Activated CD8-positive, alpha-beta T cell treated with anti-CD3 and anti-CD28 coated beads for 36 hours (primary cell): ENCODE measurements at places on chromosomes 11 and 22. TPM values are rescaled to one million over a fixed set of nuclear protein-coding genes. Genes with fewer than 3 reads are reported as not detected.

DNA sequence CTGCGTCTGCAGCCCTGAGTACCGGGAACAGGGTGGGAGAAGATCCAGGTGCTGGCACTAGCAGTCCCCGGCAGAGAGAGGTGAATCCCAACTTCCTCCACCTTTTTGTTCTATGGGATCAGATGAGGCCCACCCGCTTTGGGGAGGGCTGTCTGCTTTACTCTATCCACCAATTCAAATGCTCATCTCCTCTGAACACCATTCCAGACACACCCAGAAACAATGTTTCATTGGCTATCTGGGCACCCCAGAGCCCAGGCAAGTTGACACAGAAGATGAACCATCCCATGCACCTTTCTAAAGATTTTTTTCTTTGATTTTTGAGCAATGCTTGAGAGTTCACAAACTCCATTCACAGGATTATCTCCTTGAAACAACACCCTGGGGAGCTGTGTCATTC lies 78.0 kb downstream of the PARVB start:
- H3K4me1 ChIP-seq: no peaks in the 10 kb centered on the region
- H3K27ac ChIP-seq: no peak overlapping the region
- peaks cover 1% of the 10 kb centered on the region for H3K36me3 ChIP-seq
- DNase-seq: no peak
- H3K4me3 ChIP-seq: no peak overlapping the region

- no peaks in the 10 kb centered on the region for H3K4me1 ChIP-seq
- H3K27me3 ChIP-seq: peaks cover 18% of the 10 kb centered on the region
- H3K36me3 ChIP-seq: no peaks in the 10 kb centered on the region
- no peak for DNase-seq
These were observed 96.2 kb upstream of the SERPIND1 start for GRCh38 chr22:20677684-20678242.

DNA sequence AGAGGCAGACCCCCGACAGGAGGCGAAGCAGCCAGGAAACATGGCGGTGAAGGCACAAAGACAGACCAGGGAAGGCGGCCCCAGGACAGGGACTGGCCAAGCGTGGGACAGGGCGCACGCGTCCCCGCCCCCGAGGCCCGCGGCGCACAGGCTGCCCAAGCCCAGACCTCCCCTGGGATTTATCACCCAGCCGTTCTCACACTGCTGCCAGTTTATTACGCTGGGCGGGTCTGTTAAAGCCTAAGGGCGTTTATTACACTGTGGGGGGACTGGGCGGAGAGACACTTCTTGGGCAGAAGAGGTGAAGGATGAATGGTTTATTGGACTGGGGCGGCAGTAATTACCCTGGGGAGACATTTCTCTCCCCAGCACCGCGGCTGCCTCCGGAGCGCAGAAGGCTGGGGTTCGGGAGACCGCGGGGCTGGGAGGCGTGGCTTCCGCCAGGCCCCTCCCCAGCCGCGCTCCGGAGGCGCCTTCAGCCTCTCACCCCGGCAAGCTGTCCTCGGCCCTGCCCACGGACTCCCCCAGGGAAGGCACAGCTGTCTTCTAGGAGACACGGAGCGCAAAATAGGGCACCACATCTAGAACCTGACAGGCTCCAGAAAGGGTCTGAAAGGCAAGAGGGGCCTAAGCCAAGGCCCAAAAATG lies 47.1 kb downstream of the SLC22A12 start:
- peaks cover 8% of the 10 kb centered on the region for H3K4me1 ChIP-seq
- no peaks in the 10 kb centered on the region for H3K36me3 ChIP-seq
- peaks cover 9% of the 10 kb centered on the region for H3K27me3 ChIP-seq
- no peak overlapping the region for H3K27ac ChIP-seq
- no peak for DNase-seq

GRCh38 chr11:112229746-112230433 lies 3.7 kb downstream of the PTS start:
- no peak for DNase-seq
- no peak overlapping the region for H3K27ac ChIP-seq
- peaks cover 23% of the 10 kb centered on the region for H3K36me3 ChIP-seq
- peaks cover 15% of the 10 kb centered on the region for H3K4me1 ChIP-seq

DNA sequence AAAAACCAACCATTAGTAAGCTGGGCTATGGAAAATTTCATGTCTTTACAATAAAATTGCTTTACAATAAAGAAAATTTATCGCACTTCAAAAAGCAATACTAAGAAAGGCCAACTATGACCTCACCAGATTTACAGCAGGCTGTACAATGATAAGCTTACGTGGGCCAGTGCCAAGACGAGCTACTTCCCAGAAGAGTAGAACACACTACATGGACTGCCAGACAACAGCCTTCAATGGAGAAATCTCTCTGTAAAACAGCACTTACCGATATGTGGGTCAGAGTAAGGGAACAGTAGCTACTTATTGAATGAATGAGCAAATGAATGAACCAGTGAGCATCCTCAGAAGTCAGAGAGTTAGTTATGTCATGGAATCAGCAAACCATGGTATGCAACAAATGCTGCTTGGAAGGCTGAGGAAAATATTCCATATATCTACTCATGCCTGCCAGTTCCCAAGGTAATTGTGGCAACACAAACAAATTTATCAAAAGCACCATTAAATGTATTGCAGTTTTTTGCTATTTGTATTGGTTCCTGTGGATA lies 74.4 kb downstream of the SLC36A4 start:
- H3K27me3 ChIP-seq: peaks cover 16% of the 10 kb centered on the region
- no peak overlapping the region for H3K27ac ChIP-seq
- DNase-seq: no peak

GRCh38 chr11:35330931-35331330 lies 88.4 kb downstream of the SLC1A2 start:
- DNase-seq: peak; percentile 34
- peak overlapping the region; percentile 77 for H3K27ac ChIP-seq
- H3K4me3 ChIP-seq: no peak overlapping the region
- no peaks in the 10 kb centered on the region for H3K27me3 ChIP-seq
- H3K36me3 ChIP-seq: no peaks in the 10 kb centered on the region
- H3K4me1 ChIP-seq: peaks cover 44% of the 10 kb centered on the region

DNA sequence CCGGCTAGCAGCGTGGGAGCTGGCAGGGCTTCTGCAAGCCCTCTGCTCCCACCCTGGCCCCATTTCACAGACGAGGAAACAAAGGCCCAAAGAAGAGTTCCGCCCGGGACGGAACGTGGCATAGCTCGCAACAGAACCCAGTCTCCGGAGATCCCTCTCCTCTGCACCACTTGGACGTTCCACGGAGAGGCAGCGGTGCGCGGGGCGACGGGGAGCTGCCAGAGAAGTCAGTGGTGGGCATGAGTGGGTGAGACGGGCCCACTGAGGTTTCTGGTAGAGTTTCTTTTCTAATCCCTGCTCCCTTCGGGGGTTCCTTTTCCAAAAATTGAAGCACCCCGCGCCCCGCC lies 554 bp upstream of the NECTIN1 start:
- peaks cover 26% of the 10 kb centered on the region for H3K27me3 ChIP-seq
- peaks cover 8% of the 10 kb centered on the region for H3K4me1 ChIP-seq
- no peaks in the 10 kb centered on the region for H3K36me3 ChIP-seq
- no peak for DNase-seq
- no peak overlapping the region for H3K27ac ChIP-seq

PIH1D2 gene
- total RNA-seq: 0.67 TPM

OR4A16 gene
- not detected for total RNA-seq

- H3K27me3 ChIP-seq: no peaks in the 10 kb centered on the region
- H3K36me3 ChIP-seq: peaks cover 14% of the 10 kb centered on the region
- H3K4me1 ChIP-seq: peaks cover 36% of the 10 kb centered on the region
- H3K4me3 ChIP-seq: no peak overlapping the region
These were observed 28.6 kb downstream of the RAB30 start for GRCh38 chr11:83042964-83043711.

NCR3LG1 gene
- total RNA-seq: 4.2 TPM

KRTAP5-11 gene
- not detected for total RNA-seq

CASP1 gene
- 32.4 TPM for total RNA-seq

CCDC116 gene
- 0.45 TPM for total RNA-seq

GRCh38 chr11:3073029-3073435 lies 15.8 kb upstream of the CARS1 start:
- H3K4me1 ChIP-seq: no peaks in the 10 kb centered on the region
- H3K27me3 ChIP-seq: no peaks in the 10 kb centered on the region
- H3K36me3 ChIP-seq: no peaks in the 10 kb centered on the region
- H3K4me3 ChIP-seq: no peak overlapping the region
- no peak overlapping the region for H3K27ac ChIP-seq

MS4A6A gene
- total RNA-seq: not detected

DNA sequence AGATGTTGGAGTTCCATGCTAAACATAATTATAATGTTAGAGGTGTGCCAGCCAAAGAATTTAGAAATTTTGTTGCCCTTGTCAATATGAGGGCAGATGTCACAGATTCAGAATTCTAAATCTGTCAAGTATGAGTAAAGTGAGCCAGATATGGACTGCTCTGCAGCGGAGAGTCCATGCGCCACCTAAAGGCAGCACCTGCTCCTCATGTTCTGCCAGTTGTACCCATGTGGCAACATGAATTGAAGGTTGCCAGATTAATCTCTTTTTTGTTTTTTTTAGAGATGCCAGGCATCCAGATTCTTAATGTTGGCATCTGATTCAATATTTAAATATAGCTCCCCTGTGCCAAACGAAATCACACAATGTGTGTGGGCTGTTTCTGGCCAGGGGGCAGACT lies 678.6 kb upstream of the ANO5 start:
- H3K36me3 ChIP-seq: no peaks in the 10 kb centered on the region
- DNase-seq: no peak
- H3K27ac ChIP-seq: no peak overlapping the region
- H3K27me3 ChIP-seq: no peaks in the 10 kb centered on the region
- no peak overlapping the region for H3K4me3 ChIP-seq
- H3K4me1 ChIP-seq: no peaks in the 10 kb centered on the region

DNA sequence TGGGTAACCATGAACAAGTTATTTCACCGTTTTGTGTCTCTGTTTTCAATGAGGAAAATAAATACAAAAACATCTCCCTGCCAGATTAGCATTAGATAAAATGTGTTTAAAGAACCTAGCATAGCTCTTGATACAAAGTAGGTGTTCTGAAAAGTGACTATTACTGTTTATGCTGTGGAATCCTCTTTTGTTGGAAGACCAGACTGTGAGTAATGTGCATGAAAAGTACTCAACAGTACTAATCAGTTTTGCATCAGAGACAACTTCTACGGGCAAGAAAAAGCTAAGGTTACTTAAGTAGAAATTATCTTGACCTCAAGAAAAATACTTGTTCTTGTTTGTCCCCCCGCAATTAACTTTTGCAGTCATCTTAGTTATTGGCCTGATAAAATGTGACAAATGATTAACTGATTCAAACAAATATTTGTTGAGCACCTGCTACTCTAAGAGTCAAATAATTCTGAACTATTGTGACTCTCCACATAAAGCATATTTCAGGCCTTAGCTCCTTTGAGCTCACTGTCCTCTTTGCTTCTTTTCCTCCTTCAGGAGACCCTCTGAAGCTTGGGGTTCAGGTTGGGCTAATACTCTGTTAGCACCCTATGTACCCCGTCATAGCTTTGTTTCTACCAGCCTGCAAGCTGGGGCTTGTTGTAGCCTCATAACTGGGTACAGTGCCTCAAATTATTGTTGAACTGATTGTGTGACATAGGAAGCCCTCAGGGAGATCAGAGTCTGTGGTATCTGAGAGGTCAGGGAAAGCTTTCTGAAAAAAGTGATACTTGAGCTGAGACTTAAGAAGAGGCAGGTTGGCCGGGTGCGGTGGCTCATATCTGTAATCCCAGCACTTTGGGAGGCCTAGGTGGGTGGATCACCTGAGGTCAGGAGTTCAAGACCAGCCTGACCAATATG lies 24.5 kb downstream of the DIXDC1 start:
- no peak overlapping the region for H3K27ac ChIP-seq
- DNase-seq: no peak
- no peaks in the 10 kb centered on the region for H3K36me3 ChIP-seq
- no peak overlapping the region for H3K4me3 ChIP-seq
- H3K4me1 ChIP-seq: no peaks in the 10 kb centered on the region

NR1H3 gene
- total RNA-seq: 15.3 TPM

GRCh38 chr11:133997554-133997953 lies 40.8 kb upstream of the IGSF9B start:
- H3K4me1 ChIP-seq: peaks cover 6% of the 10 kb centered on the region

- H3K36me3 ChIP-seq: no peaks in the 10 kb centered on the region
- no peak overlapping the region for H3K27ac ChIP-seq
- no peak overlapping the region for H3K4me3 ChIP-seq
- DNase-seq: no peak
- no peaks in the 10 kb centered on the region for H3K27me3 ChIP-seq
- peaks cover 3% of the 10 kb centered on the region for H3K4me1 ChIP-seq
These were observed 45.5 kb upstream of the MICAL2 start for GRCh38 chr11:12064954-12065280.

GRCh38 chr22:17334059-17334458 lies 35.2 kb upstream of the CECR2 start:
- H3K27me3 ChIP-seq: peaks cover 4% of the 10 kb centered on the region
- no peak for DNase-seq
- H3K4me3 ChIP-seq: no peak overlapping the region
- no peak overlapping the region for H3K27ac ChIP-seq
- H3K4me1 ChIP-seq: no peaks in the 10 kb centered on the region

DRD4 gene
- total RNA-seq: 0.88 TPM

THY1 gene
- 0.40 TPM for total RNA-seq

DNA sequence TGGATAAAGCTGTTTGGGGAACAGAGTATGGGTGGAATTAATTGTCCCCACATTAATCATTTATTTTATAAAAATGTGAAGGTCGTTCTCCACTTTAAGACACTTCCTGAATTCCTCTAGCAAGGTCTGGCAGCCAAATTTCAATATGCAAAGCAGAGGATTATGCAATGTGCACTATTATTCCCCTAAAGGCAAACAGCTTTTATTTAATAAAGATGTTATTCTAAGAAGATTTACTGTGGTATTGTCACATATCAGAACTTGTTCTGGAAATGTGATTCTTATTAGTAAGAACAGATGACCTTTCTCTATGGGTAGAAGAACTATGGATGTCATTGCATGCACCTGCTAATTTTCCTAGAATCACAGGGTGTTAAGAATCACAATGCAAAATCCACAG lies 1128.8 kb upstream of the CCDC90B start:
- H3K36me3 ChIP-seq: no peaks in the 10 kb centered on the region
- H3K27me3 ChIP-seq: no peaks in the 10 kb centered on the region
- no peak overlapping the region for H3K27ac ChIP-seq
- no peaks in the 10 kb centered on the region for H3K4me1 ChIP-seq

DNA sequence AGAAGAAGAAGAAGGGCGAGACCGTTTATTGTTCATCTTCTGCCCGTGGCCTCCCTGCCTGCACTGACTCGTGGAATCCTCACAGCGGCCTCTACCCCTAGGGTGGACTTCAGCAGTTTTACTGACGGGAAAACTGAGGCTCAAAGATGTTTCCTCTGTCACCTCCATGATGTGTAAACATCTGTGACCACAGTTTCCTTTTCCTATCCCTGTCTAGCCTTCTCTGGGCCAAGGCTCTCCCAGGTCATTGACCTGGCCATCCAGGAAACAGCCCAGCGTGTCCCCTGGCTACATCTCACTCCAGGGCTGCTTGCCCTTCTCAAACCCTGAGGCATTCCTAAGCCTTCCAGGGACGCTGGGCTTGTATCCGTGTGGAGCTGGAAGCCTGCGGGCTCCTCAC lies 49.0 kb upstream of the GCAT start:
- no peak overlapping the region for H3K4me3 ChIP-seq
- peaks cover 5% of the 10 kb centered on the region for H3K36me3 ChIP-seq
- no peak overlapping the region for H3K27ac ChIP-seq
- DNase-seq: no peak
- H3K27me3 ChIP-seq: no peaks in the 10 kb centered on the region
